KBM-7 (cell line): ENCODE measurements at places on chromosomes 13 and 19.
A peak's percentile ranks its signal among the peaks of the same experiment; 100 is the strongest.

DNA sequence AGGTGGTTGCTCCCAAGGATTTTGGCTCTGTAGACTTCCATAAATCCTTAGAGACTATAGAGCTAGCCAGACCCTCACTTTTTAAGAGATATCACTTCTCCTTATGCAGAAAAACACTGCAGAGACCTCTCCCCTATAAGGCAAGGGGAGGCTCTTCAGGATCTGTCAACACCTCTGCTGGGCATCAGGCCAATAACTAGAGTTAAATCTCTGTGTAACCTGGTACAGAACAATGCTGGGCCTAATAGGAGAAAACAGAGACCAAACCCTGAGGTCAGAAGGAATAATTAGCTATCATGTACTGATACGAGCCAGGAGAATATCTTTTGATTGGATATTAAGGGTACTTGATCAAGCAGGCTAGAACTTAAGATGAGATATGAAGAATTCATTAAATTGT lies 358.5 kb downstream of the TBC1D4 start:
- DNase-seq = no peak

GRCh38 chr19:8487137-8487851 lies 15.1 kb downstream of the PRAM1 start:
- DNase-seq = peak; percentile 98

GRCh38 chr13:97106323-97106722 lies 112.0 kb upstream of the OXGR1 start:
- no peak for DNase-seq

DNA sequence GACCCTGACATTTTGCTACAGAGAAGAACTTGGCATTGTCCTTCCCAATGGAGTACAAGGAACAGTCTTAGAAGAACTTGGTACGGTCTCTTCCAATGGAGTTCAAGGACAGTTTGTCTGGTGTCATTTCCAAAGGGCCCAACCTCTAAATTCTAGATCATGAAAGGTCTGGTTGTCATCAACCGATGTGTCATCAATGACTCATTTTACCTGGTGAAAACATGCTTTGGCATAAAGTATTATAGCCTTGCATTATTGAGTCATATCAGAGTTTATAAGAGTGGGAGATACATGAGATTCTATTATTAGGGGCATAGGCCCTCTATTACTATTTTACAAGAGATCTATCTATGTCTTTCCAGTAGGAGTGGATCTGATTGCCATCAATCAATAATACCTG lies 4.3 kb downstream of the CYP2B6 start:
- no peak for DNase-seq

DNA sequence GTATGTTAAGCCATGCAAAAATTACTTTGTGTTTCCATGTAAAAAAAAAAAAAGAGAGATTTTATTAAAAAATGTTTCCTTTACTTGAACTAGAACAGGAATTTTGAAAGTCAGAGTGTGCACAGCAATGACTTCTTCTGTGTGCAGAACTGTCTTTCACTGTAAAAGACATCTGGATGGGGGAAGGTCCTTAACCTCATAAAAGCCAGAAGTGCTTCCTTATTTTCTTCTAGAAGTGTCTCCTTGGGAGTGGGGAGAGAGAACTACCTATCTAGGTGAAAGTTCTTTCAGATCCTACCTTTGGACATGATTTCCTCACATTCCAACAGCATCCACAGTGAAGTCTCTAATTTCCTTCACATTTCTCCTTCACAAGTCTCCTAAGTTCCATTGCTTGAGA lies 360.3 kb downstream of the FGF14 start:
- no peak for DNase-seq

DNA sequence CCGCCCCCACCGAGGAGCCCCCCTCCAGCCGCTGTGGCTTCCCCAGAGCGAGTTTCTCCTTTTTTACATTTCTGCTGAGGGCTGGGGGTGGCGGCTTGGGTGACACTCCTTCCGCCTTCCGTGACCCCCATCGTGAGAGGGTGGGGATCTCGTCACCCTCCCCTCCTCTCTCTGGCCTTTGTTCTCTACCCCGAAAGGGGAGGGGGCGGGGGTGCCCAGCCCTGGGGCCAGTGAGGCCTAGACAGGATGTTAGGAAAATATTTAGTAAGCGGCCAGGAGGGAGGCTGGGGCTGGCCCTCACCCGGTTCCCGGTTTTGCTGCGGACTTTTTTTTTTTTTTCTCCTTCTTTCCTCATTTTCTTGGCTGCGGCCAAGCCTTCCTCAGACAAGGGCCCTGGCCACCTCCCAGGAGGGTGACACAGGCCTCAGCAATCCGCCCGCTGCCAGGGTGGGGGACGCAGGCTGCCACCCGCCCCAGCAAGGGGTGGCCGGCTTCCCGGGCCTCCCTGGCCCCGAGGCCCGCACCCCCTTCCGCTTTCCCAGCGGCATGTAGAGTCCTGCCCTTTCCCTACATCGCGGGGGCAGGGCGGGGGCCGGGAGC lies 3.9 kb downstream of the MIDN start:
- peak; percentile 89 for DNase-seq

GRCh38 chr13:18921063-18921462 lies 260.6 kb downstream of the TUBA3C start:
- no peak for DNase-seq
